SJSA1 (cell line): ENCODE measurements at places on chromosomes 5 and 9.

DNA sequence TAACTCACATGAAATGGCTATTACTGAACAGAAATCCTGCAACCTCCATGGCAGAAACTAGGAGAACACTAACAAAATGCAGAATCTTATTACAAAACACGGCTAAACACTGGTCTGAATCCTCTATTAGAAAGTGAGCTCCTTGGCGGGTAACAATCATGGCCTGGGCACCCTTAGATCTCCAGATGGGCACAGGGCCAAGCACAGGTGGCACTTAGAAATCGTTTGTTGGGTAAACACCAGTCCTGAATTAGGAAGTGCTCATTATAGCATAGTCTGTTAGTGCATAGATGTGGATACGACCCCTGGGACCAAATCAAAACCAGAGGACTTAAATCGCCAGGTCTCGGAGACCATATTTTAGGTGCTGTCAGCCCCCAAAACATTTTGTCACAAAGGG, 14.4 kb downstream of the VDAC1 start:
- no peak for DNase-seq

DNA sequence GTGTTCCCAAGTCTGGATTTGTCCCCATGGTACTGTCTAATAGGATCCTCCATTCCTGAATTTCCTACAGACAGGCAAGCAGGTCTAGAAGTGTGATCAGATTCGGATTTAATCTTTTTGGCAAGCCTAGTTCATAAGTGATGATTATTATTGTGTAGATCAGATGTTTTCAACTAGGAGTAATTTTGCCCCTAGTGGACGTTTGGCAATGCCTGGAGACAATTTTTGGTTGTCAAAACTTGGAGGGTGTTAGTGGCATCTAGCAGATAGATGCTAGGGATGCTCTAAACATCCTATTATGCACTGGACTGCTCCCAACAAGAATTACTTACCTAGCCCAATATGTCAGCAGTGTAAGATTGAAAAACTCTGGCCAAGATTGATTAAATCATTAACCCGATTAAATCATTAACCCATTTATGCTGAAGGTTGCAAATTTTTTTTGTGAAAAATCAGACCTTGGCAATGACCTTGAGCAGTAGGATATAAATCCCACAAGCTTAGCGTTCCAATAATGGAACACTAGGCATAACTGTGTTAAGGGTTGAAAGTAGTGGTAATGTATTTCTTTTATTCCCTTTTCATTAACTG, 28.2 kb downstream of the TCERG1 start:
- no peak for DNase-seq

DNA sequence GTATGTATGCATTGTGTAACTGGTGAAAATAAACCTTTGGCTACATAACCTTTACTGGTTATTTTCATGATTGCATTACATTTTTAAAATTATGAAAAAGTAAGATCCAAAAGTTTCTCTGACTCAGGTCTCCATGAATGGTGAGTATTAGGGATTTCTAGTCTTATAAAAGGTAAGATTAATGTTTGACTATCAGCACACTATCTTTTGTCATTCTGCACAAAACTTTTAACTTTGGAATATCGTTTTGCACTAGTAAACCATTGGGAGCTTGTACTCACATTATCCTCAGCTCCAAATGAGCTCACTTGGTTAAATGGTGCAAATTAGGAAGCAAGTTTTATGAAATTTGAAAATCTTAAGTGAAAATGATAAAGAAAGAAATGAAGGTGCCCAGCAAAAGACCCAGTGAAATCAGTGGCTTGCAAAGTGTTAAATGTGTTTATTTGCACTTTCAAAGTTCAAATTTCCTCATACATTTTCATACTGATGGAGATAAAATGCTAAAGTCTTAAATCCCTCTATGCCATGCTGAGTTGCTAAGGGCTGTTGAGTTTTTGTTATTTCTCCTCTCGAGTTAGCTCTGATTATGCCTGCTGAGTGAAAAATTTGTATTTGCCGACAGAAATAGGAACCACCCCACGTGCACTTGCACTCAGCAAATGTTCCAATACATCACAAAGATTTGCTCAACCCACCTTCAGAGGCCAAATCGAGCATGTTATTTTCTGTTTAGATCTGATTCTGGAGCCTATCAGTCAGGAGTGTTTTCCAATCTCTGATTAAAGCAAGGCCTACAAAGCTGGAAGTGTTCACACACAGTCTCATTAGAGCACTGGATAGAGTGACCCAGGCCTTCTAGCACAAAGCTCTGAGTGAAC, 885.7 kb downstream of the NR2F1-AS1 start:
- no peak for DNase-seq

DNA sequence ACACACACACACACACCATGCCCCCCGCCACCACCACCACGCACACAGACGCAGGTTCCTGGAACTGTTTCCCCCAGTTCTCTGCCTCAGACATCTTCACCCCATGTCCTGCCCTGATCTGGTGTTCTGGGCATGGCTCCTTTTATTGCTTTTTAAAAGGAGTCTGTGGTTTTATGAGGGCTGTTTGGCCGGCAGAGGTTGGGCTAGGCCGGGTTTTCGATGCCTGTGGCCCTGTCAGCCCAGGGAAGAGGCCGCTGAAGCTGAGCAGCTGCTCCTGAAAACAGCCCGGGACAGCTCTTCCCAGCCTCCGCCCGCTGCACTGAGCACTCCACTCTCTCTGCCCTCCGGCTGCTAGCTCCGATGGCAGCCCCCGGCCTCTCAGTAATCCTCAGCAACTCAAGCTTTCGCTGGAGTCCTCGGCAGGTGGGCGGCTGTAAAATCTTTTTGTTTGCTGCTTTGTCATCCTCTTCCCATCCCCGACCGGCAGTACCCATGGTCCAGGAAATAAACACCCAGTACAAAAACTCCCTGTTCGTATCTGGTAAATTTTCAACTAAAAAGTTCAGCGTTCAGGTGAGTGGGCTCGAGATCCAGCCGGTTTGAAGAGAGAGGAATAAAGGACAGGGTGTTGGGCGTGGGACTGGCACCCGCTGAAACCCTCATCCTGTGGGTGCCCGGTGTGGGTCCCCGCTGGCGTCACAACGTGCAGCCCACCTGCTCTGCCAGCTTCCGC, 103.0 kb upstream of the ERCC6L2 start:
- DNase-seq = peak; percentile 66

DNA sequence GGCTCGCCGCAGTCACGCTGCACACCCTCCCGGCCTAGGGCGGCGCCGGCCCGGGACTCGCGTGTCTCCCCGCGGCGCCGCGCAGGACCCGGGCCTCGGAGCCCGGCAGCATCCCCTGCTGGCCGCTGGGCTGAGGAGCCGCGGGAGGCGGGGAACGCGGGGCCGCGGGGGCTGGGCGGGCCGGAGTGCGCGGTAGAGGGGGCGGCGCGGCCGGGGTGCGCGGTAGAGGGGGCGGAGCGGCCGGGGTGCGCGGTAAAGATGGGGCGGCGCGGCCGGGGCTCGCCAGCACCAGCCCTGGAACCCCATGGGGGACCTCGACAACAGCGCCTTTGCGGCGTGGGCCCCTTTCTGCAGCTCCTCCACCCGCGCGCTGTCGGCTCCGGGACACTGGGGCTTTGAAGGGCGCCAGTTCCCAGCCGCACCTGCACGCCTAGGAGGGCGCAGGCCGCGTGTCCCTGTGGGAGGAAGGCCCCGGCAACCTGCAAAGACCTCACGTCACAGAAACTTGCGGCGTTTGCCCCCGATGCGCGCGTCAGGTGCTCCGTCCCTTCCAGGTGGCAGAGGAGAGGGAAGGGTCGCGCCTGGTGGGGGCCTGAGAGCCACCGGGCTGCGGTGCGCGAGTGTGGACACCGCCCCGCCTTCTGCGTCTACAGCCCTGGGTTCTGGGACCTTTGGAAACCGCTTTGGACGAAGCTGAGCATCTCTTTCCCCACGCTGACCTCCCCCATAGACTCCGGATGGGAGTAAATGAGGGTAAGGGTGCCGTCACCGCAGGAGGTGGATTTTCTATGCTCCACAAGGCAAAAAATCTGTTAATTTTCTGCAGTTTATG, 49.6 kb downstream of the NSUN2 start:
- no peak for DNase-seq

DNA sequence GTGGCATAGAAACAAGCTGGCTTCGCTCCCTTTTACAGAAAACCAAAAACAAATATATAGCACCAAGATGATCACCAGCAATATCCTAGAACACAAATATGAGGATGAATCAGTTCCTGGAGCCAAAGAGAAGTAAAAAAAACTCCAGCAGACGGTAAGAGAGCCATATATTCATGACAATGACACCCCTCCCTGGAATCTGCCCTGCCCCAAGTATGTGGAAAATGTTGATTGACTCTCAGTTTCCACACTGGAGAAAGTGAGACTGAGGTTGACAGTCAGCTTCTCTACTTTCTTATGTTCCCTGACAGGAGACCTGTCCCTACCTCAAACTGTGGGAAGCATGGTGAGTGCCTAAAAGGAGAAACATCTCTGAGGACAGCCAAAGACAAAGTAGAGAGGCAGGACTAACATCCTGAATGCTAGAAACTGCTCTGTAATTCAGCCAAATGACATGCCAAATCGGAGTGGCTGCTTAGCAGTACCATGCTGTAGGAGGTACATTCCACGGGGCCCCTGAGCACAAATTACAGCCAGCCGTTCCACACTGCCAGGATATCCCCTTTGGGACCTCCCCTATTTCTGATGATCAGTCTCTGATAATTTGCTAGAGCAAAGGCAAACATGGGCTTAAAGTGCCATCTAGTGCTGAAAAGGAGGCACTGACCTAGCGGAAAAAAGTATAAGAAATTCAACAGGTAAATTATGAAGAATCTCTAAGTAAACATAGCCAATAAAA, 424.0 kb upstream of the RGMB start:
- DNase-seq = peak; percentile 55

DNA sequence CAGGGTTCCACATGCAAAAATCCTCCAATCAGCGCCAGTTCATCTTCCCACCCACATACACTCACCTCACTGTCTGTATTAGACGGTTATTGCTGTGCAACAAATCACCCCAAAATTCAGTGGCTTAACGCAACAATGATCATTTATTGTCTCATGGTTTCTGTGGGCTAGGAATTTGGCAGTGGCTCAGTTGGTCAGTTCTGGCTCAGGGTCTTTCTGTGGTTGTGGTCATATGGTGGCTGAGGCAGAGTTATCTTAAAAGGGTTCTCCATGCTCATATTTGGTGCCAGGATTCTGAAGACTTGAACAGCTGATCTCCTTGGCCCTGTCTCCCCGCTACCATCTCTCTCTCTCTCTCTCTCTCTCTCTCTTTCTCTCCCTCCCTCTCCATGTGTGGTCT, 12.9 kb downstream of the ZNF618 start:
- no peak for DNase-seq

- DNase-seq = no peak
Measured at GRCh38 chr5:170537451-170538095, 33.8 kb downstream of the KCNIP1 start.

GRCh38 chr5:177491429-177491945, 5.9 kb downstream of the PDLIM7 start:
- no peak for DNase-seq

GRCh38 chr9:98378794-98379193, 123.3 kb upstream of the TBC1D2 start:
- DNase-seq = no peak

DNA sequence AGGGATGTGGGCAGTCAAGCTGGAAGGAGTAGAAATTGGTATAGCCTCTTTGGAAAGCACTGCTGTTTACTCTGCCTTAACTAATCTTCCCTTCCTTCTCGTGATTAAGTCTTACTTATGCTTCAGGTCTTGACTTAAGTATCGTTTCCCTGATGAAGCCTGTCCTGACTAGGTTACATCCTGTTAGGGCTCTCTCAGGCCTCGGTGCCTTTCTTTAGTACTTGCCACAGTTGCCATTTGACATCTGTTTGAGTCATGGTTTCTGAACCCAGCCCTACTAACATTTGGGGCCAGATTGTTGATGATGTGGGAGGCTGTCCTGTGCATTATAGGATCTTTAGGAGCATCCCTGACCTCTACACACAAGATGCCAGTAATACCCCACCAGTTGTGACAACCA, 94.4 kb downstream of the GAPVD1 start:
- DNase-seq = no peak

DNA sequence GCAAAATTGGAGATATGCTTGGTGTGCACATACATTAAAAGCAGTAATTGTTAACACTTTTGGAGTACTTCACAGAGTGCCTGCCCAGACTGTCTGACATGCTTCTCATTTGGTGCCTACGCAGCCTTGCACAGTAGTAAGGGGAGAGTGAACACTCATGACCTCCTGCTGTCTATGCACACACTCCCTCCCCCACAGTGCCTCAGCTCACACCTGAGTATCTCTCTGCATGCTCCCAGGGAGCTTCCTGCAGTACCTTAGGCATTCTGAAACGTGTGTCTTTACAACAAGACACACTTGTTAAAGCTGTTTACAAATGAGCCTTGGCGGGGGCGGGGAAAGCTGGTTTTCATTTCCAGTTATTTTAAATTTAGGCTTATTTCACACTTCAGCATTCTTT, 18.0 kb downstream of the MAP3K1 start:
- DNase-seq = no peak

GRCh38 chr9:137417161-137418021, 5.6 kb downstream of the EXD3 start:
- no peak for DNase-seq

DNA sequence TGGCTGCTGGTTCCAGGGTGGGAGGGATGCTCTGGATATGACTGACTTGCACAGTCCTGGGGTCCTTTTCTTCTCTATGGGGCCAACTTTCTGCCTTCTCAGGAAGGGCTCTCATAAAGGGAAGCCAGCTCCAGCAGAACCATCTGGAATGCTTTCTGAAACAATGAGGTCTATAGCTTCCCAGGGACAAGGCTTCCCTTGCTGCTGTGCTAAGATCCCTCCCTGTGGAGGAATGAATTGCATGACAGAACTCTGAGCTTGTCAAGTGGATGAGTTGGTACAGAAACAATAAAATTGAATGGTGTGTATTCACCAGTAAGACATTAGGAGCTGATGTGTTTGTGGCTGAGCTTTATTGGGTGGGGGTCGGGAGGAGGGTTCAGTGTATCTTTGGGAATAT, 19.8 kb downstream of the CKMT2 start:
- no peak for DNase-seq

GRCh38 chr9:104301755-104302154, 202.3 kb upstream of the OR13F1 start:
- no peak for DNase-seq

- no peak for DNase-seq
Measured at GRCh38 chr5:9502050-9502834, 43.6 kb downstream of the SEMA5A start.

- no peak for DNase-seq
Measured at GRCh38 chr5:90941002-90941720, 382.6 kb downstream of the ADGRV1 start.

DNA sequence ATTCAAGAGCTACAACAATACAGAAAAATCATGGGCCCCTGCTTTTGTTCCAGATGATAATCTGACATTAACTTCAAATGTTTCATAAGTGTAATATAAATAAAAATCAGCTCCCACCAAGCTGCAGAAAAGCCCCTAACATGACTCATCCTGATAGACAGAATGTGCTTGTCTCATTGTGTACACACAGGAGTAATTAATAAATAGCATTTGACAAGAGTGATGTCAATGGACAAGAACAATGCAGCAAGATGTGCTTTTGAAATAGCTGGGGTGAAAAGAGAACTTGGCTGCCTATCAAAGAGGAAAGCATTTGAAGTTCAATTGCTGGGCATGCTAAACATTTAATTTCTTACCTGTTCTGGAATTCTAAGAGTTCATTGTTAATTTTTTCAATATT, 79.2 kb downstream of the DNAH5 start:
- DNase-seq = no peak

GRCh38 chr5:160271836-160272235, 40.5 kb downstream of the CCNJL start:
- no peak for DNase-seq
